ENCODE measurements at places on chromosomes 11 and 22. TPM values are rescaled to one million over a fixed set of nuclear protein-coding genes. Genes with fewer than 3 reads are reported as not detected.

The MMP13 gene
- 1.7 TPM for total RNA-seq

The SLCO2B1 gene
- 32.2 TPM for total RNA-seq

The LRRC32 gene
- total RNA-seq: 31.8 TPM

The ROM1 gene
- total RNA-seq: 11.9 TPM

The FDXACB1 gene
- total RNA-seq: 4.6 TPM
